ENCODE measurements at places on chromosomes 6 and 20.
A peak's percentile ranks its signal among the peaks of the same experiment; 100 is the strongest.

GRCh38 chr6:83518816-83519480 is 6.6 kb downstream of the PRSS35 start:
- no peak for DNase-seq

DNA sequence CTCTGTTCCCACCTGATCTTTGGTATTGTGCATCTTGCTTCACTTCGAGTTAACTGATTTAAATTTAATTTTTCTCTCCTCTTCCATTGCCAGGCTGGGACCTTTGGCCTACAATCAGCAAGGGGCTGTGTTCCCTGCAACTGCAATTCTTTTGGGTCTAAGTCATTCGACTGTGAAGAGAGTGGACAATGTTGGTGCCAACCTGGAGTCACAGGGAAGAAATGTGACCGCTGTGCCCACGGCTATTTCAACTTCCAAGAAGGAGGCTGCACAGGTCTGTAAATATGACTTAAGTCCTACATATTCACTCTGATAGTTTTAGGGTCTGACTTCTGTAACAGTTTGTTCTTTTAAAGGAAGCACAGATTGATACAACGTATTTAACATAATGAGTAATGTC is 412.4 kb downstream of the ARHGAP18 start:
- DNase-seq = no peak

DNA sequence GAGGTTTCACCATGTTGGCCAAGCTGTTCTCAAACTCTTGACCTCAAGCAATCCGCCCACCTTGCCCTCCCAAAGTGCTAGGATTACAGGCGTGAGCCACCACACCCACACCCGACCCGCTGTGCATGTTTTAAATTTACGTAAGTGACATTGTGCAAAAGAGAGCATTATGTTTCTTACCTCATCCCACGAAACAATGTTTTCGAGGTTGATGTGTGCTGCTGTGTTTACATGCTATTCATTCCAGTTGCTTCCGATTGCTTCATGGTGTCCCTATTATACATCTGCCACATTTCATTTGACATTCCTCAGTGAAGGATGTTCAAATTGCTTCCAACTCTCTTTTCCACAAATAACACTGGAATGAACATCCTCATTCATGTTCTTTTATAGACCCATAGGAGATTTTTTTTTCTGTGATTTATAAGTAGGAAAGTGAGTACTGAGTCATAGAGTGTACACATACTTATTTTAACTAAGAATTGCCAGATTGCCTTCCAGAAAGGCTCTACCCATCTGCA is 403.9 kb upstream of the JARID2 start:
- no peak for DNase-seq

DNA sequence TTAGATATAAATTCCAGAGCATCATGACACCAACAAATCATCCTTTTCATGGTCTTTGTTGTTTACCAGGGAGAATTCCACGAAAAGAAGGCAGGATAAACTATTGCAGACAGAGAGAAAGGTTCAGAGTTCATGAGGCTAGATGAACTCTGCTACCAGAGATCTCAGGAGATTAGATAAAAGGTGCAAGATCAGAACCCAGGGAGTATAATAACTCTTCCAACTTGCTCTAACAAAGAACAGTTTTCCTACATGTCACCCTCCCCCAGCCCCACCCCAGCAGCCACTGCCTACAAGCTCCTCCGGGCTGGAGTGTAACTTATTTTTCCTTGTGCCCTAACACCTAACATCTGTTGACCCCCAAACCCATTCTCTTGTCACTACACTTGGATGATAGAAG is 13.9 kb upstream of the CITED2 start:
- no peak for DNase-seq

DNA sequence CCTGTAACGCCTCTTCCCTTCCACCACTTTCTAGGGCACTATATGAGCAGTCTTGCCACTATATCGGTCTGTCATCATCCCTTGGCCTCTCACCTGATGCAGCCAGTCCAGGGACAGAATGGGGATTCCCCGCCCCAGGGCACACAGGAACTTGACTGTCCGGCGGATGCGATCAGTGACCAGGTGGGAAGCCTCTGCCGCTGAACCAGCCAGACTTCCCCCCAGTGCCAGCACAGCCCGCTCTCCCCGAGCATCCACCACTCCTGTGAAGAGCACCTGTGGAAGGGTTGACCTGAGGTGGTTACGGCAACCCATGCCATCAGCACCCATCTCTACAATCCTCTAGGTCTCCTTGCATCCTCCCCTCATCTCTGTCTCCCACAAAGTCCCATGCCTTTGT is 12.2 kb upstream of the NRM start:
- no peak for DNase-seq

GRCh38 chr6:43903739-43904290 is 133.8 kb downstream of the VEGFA start:
- no peak for DNase-seq

- DNase-seq = no peak
Observed at GRCh38 chr20:62246872-62247652, 8.7 kb downstream of the OSBPL2 start.

GRCh38 chr20:653590-654416 is 803 bp upstream of the SRXN1 start:
- DNase-seq = no peak

- no peak for DNase-seq
Observed at GRCh38 chr6:81735756-81736380, 16.6 kb downstream of the TENT5A start.

DNA sequence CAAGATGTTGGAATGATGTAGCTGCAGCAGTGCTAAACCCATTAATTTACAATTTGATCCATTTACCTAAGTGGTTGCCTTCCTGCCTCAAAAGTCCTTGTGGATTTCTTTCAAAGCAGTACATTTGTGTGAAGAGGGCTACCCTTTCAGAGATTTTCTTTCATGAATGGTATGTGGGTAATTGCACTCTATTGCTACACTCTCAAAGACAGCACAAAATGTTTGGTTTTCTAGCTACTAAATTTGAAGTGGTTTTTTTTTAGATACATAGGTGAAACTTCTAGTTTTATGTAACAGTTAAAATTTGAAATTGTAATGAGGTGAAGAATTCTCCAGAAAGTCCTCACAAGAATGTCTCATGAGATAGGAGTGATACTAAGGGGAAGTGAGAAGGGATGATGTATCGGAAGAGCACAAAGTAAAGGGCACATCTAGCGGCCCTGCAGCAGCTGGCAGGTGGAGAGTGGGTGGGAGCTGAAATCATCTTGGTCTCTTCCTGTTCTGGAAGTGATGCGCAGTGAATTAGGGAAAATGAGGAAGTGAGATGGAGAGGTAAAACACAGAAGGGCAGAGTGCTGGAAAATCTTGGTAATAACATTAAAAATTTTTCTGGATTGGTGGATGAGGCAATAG is 236.8 kb upstream of the MAN1A1 start:
- DNase-seq = no peak

GRCh38 chr20:41030531-41031242 is 2.1 kb downstream of the TOP1 start:
- DNase-seq = no peak

DNA sequence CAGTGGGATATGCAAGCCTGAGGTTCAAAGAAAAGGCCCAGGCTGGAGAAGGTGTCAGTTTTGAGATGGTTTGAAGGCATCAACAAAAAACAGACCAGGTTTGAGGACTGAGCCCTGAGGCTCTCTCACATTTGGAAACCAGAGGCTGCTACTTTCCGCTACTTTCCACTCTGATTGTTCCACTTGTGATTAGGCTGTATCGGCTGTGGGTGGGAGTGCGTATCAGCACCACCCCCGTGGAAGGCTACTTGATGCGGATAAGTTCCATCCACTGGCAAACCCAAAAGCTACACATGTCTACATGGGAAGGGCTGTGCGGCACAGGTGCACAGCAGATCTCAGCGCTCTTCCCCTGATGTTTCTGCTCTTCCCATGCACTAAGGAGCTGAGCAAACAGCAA is 198.7 kb downstream of the GMPR start:
- DNase-seq = no peak

DNA sequence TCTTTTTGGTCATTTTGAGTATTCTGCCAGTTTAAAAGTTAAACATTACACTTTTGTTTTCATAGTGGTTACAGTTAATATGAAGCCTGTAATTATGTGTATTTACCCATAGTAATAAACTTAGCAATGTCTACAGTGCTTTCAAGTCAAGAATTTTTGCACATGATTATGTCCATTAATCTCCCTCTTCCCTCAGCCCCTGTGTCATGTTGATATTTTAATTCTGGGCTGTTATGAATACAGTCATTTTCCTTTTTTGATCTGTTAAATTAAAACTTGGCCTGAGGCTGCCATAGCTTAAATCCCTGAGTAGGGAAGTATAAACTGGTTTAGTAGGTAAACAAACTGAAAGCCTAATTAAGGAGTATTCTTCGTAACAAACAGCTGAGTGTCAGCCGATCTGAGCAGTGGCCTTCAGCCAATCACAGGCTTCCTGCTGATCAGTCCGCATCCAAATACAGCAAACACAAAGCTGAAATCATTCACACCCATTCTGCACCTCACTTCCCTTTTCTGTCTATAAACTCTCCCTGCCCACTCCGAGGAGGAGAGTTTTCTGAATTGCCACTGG is 9.5 kb upstream of the SFT2D1 start:
- no peak for DNase-seq

DNA sequence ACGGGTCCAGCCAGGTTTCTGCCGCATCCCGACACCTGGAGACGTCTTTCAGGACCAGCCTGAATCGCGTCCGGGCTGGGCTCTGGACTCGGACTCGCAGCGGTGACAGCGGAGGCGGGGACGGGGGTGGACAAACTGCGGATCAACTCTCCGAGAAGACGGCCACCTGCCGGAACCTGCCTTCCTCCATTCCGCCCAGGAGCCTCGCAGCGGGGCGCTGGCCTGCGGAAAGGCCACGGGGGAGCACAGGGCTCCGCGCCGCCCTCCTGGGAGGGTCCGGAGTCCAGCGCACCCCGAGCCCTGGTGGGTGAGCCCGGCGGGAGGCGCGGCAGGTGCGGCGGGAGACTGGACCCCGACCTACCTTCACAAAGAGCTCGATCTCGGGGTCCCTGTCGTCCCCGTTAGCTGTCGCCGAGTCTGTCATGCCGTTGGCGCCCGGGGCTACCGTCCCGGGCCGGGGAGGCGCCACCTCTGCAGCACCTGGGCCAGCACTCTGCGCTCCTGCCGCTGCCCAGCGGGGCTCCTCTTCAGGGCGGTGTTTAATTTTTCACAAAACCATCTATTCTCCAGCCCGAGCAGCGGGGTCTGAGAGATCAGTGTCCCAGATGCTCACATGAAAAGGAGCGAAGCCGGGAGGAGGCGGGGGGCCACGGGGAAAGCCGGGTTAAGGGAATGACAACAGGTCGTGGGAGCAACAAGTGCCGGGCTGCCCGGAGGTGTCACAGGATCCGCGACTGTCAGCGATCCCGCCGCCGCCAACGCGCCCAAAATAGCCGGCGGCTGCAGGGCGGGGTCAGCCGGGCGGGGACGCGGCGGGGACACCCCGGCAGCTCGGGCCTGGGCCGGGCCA is at the start of gene CLIC5:
TSS of gene CLIC5 (minus strand) at position 742 of the 850 bp plus-strand sequence. CDS start at position 424, 318 bp downstream.
- DNase-seq = peak; percentile 9

- no peak for DNase-seq
Observed at GRCh38 chr6:95581073-95581472, 3.7 kb downstream of the MANEA start.

GRCh38 chr20:52747845-52748284 is 224.3 kb upstream of the TSHZ2 start:
- no peak for DNase-seq

All from T follicular helper cell (primary cell).